Thoracic aorta (tissue), 2 donors: ENCODE measurements at places on chromosomes 13 and 19.

GRCh38 chr13:20349564-20350381, 117.7 kb upstream of the GJB6 start:
- DNase-seq, result no peak

GRCh38 chr13:33745370-33746324, 72.3 kb upstream of the RFC3 start:
- DNase-seq, result no peak

GRCh38 chr13:97266332-97266731, 44.2 kb downstream of the MBNL2 start:
- DNase-seq, result no peak

DNA sequence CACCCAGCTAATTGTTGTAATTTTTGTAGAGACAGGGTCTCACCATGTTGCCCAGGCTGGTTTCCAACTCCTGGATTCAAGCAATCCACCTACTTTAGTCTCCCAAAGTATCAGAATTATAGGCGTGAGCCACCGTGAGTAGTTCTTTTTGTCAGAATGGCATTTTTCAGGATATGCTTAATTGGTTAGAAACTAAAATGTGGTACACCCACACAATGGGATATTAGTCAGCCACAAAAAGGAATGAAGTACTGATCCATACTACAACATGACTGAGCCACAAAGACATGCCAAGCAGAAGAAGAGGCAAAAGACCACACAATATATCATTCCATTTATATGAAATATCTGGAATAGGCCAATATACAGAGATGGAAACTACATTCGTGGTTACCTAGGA, 41.7 kb upstream of the MAP3K10 start:
- no peak for DNase-seq

DNA sequence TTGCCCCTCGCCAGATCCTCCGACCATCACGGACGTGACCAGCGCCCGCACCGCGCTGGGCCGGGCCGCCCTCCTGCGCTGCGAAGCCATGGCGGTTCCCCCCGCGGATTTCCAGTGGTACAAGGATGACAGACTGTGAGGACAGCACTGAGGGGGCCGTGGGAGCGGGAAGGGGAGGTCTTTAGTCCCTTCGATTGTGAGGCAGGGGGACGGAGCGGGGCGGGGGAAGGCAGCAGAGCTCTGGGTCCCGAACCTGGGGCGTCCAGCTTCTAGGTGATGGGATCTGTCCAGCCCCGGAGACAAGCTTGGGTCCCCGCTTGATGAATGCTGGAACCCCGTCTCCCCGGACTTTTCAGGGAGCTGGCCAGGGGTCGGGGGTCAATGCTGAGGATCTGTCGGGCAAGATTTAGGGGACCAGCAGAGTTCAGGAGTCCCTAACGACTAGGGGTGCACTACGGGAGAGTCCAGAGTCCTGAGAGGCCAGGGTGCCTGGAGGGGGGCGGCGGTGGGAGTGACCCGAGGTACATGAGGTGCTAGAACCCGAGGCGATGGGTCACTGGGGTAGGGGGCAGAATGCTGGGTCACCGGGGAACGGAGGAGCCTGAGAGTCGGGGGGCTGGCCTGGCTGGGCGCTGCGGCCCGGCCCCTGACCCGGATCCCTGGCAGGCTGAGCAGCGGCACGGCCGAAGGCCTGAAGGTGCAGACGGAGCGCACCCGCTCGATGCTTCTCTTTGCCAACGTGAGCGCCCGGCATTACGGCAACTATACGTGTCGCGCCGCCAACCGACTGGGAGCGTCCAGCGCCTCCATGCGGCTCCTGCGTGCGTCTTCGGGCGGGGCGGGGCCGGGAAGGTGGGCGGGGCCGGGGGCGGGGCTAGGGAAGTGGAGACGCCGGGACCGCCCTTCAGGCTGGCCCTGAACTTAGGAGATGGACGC, 14.6 kb downstream of the VSIG10L start:
- DNase-seq, result no peak

DNA sequence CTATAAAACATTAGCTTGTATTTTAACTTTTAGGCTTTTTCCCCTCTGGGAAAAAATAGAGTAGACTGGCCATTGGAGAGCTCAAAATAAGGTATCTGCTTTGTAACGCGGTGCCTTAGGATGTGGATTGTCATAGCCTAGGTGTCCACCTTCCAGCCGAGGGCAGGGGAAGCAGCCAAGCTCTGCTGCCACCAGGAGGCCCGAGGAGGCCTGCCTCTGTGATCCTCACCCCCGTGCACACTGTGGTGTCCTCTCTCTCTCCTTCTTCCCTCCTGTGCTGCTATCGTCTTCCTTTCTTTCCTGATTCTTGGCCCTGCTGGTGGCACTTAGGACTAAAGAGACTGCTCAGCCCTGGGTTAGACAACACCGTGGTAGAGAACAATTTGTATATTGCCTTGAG, 11.3 kb downstream of the HNRNPM start:
- DNase-seq, result no peak

DNA sequence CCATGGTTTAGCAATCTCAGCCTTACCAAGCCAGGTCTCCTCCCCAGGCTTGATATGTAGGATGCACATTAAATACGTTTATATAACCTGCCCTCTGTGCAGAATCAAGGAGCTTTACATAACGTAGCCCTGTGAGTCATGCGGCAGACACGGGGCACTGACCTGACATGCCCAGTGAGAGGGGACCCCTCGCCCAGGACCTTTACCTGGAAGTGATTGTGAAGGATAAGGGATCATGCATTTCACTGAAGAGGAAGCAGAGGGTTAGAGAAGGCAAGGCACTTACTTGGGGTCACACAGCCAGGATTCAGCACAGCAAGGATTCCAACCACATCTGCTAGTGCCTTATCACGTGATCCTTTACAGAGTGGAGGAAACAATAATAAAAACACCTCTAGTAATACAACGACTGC, 18.9 kb upstream of the FOSB start:
- no peak for DNase-seq

DNA sequence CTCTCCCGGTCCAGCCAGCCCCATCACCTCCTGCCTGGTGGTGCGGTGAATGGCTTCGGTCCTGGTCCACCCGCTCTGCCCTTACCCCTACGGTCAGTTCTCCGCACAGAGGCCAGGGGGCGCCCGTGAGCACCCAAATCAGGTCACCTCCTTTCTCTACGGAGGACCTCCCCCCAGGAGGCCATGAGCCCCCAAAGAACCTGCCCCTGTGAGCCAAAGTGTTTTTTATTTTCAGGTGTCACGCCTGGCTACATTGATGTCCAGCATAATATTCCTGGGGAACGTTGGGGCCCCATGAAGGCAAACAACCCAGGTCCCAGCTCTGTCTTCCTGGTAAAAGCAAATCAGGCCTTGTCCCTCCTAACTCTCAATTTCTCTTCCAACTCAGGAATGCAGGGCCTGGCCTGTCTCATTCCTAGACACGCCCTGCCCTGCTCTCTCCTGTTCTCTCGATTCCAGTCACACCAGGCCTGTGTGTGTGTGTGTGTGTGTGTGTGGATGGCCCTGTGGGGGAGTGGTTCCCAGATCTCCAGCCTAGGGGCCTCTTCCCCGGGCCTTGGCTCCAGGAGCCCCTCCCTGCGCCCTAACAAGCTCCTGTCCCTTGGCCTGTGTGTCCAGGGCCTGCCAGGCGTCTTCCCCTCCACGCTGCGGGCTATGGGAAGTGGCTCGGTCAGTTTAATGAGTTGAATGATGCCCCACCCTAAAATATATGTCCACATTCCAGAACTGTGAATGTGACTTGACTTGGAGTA, 9.7 kb upstream of the GIPC1 start:
- no peak for DNase-seq

DNA sequence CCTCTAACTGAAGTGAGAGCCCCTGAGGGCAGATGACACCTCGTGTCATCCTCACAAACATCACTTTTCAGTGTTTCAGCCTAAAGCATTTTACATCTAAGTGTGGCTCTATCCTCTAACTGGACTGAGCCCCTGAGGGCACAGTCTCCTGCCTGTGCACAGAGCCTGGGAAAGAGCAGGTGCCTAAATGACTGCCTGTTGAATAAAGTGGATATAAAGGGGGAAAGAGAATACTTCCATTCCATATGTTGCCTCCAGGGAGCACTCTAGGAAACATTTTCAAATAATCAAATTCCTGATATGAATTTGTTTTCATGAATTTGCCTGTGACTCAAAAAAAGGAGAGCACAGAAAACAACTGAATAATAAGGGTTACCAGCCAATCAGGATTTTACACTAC, 32.2 kb downstream of the CNMD start:
- no peak for DNase-seq

DNA sequence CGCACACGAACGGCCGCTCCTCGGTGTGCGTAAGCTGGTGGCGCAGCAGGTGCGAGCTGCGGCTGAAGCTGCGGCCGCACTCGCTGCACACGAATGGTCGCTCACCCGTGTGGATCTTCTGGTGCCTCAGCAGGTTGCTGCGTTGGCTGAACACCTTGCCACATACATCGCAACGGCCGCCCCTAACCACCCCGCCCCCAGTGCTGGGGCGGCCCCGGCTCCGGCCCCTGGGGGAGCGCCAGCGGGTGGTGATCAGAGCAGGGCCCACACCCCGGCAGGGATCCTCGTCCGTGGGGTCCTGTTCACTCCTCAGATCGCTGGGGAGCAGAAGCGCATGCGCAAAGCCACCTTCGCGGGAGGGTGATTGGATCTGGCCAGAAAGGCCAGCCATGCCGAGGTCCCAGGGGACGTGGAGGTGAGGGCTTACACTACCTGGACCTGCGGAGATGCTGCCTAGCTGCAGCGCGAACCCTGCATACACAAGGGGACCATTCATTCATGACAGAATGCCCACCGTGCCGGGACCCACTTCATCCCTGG, 4.7 kb upstream of the UBE2M start:
- no peak for DNase-seq

GRCh38 chr13:77047649-77048343, 20.8 kb upstream of the FBXL3 start:
- DNase-seq, result no peak

- DNase-seq, result no peak
Observed at GRCh38 chr13:26435171-26435570, 122.3 kb upstream of the WASF3 start.

DNA sequence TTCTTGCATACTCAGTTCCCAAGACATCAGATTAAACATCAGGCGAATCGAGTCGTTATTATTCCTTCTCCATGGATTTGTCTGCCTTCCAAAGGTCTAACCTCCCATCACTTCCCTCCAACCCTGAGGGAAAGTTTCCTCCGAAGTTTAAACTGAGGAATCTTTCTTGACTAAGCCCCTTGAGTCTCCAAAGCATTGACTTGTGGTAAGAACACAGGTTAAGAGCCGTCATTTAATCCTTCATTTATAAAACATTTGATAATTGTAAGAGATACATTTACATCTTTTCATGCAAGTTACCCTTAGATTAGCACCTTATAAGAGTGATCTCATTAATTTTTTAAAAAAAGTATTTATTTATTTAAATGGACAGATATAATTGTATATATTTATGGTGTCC, at the start of gene OR7A10:
Gene OR7A10 (minus strand): TSS at position 101 of the 400 bp plus-strand sequence. CDS start 7,045 bp downstream, outside the sequence.
- DNase-seq, result no peak

DNA sequence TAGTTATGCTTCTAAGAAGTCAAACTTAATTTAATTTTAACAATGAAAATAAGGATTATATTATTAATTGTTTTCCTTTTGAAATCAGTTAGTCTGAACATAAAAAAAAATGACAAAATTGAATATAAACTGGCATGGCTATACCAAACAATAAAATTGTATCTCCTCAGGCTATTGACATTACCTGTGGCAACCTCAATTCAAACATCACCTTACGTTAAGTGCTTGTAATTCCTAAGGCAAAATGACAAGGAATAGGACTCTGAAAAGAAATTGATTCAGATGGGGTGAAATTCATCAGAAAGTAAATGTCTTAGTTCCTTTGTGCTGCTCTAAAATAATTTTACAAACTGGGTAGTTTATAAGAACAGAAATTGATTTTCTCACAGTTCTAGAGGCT, 89.5 kb downstream of the SLITRK6 start:
- no peak for DNase-seq
